ENCODE measurements at places on chromosomes 11 and 22. TPM values are rescaled to one million over a fixed set of nuclear protein-coding genes. Genes with fewer than 3 reads are reported as not detected.

DNA sequence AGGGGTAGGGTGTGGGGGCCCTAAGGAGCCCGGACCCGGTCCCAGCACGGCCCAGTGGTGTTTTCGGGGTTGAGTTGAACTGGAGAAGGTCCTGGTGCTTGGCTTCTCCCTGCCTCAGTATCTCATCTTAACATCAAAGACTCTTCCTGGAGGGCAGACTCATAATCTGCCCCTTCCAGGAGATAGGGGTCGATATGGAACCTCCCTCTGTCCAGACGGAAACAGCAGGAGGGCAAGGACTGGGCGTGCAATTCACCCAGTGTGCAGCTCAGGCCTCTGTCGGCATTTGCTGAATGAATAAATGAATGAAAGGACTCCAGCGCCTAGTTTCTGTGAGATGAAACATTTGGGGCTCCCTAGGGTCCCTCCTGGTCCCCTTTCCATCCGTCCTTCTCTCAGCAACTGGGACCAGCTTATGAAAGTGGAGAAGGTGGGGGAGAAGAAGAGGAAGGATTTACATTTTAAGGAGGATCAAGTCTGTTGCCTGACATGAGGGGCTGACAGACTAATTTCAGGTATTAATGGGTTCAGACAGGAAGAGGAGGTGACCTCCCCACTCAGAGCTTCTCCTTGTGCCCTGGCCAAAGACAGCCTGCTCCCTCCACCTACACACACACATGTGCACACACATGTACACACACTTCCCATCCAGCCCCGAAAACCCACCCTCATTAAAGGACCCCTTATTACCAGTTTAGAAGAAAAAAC is 1.1 kb upstream of the SHISA8 start:
- no peaks in the 10 kb centered on the region for H3K36me3 ChIP-seq
- peaks cover 51% of the 10 kb centered on the region for H3K27me3 ChIP-seq
- peaks cover 30% of the 10 kb centered on the region for H3K4me1 ChIP-seq
- H3K27ac ChIP-seq, result no peak overlapping the region
- no peak overlapping the region for H3K4me3 ChIP-seq

- H3K4me3 ChIP-seq, result no peak overlapping the region
- peaks cover 4% of the 10 kb centered on the region for H3K36me3 ChIP-seq
- peaks cover 17% of the 10 kb centered on the region for H3K4me1 ChIP-seq
- no peak for DNase-seq
- H3K27me3 ChIP-seq, result no peaks in the 10 kb centered on the region
Measured at GRCh38 chr11:46696212-46696558, 4.2 kb downstream of the ARHGAP1 start.

DNA sequence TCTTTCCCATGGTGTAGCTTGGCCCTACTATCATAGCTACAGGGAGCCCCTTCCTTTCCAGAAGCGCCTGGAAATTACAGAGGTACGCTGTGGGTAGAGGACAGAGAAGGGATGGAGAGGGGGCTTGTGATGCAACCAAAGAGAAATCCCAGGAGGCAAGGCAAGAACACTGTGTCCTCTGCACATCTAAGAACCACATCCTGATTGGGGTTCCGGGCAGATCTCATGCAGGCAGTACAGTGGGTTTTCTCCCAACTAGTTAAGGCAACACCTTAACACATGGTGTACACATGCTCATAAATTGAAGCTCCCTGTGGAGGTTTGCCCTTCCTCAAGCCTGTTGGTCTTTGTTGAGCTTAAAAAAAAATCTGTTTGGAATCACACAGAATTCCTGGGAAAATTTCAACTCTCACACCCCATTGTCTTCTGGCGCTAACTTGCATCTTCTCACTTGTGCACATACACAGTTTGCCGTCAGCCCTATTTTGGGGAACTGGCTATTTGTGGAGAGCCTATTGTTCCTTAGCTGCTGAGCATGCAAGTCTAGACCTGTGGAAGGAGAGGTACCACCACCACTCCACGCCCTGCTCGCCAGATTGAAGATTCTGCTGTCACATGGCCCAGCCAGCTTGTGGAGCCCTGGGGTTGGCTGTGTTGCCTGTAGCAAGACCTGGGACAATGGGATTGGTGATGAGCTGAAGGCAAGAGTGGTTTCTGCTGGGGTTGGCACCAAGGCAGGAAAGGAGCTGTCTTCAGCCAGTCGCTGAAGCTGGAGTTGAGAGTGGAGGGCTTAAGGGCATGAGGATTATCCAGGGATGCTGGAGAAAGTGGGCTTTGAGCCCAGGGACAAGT is 52.4 kb downstream of the ALX4 start:
- no peak for DNase-seq
- H3K27ac ChIP-seq, result no peak overlapping the region
- H3K27me3 ChIP-seq, result no peaks in the 10 kb centered on the region
- H3K4me1 ChIP-seq, result peaks cover 4% of the 10 kb centered on the region
- H3K36me3 ChIP-seq, result peaks cover 4% of the 10 kb centered on the region
- H3K4me3 ChIP-seq, result no peak overlapping the region

DNA sequence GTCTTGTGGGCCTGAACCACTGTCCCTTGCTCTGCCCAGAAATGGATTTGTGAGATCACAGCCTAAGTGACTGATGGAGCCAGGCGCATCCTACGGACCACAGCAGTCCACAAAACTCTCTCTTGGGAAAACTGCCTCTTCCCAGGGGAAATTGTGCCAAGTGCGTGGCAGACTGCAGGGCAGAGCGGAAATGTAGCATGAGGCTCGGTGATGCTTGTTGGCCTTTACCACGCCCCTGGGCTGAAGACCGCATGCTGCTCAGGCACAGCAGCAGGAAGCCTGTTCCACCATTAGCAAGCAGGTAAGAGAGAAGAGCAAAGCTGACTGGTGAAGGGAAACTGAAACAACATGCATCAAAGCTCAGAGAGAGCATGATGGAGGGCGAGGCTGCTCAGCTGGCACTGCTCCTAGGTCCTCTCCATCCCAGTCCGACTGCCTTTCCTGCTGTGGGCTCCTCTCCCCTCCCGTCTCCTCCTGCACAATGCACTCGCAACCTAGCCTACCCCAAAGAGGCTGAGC is 26.5 kb upstream of the SCARF2 start:
- peaks cover 45% of the 10 kb centered on the region for H3K4me1 ChIP-seq
- H3K27me3 ChIP-seq, result no peaks in the 10 kb centered on the region
- peak; percentile 62 for DNase-seq
- peak overlapping the region; percentile 96 for H3K27ac ChIP-seq

GRCh38 chr22:44372611-44373010 is 59.9 kb upstream of the SHISAL1 start:
- no peaks in the 10 kb centered on the region for H3K4me1 ChIP-seq
- peaks cover 4% of the 10 kb centered on the region for H3K36me3 ChIP-seq
- H3K27me3 ChIP-seq, result peaks cover 14% of the 10 kb centered on the region
- no peak overlapping the region for H3K27ac ChIP-seq
- no peak for DNase-seq

GRCh38 chr11:96242191-96242847 is 100.7 kb downstream of the MAML2 start:
- H3K27ac ChIP-seq, result peak overlapping the region; percentile 79
- peaks cover 45% of the 10 kb centered on the region for H3K4me1 ChIP-seq
- H3K27me3 ChIP-seq, result no peaks in the 10 kb centered on the region
- peaks cover 2% of the 10 kb centered on the region for H3K36me3 ChIP-seq
- DNase-seq, result no peak
- peak overlapping the region; percentile 81 for H3K4me3 ChIP-seq

DNA sequence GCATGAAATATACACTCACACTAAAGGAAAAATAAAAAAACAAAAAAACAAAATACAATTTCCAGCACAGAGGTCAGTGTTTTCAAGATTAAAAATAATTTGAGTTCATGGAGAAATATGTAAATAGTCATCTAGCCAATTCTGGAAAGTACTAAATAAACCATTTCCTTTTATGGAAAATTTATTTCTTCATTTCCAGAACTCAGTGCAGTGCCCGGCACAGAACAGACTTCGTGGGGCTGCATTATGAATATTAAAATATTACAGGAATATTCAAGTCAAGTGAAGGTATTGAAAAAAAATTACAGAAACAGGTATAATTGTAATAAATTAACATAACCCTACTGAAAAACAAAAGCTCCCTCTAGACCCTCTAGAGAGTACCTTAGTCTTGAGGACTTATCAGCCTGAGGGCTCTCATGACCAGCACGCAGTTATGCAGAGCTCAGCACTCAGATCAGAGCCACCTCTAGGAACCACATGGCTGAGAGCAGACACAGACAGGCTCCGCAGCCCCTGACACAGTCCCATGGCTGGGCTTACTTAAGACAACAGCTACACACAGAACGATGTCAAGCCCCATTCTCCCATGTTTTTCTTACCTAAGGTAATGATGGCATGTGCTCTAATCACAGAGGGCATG is 45.6 kb downstream of the NCAPD3 start:
- H3K27ac ChIP-seq, result no peak overlapping the region
- no peak for DNase-seq
- no peaks in the 10 kb centered on the region for H3K27me3 ChIP-seq
- no peaks in the 10 kb centered on the region for H3K4me1 ChIP-seq
- peaks cover 11% of the 10 kb centered on the region for H3K36me3 ChIP-seq
- H3K4me3 ChIP-seq, result no peak overlapping the region

GRCh38 chr11:70324376-70325115 is 54.1 kb downstream of the PPFIA1 start:
- no peak overlapping the region for H3K4me3 ChIP-seq
- H3K4me1 ChIP-seq, result no peaks in the 10 kb centered on the region
- no peak for DNase-seq
- H3K27ac ChIP-seq, result no peak overlapping the region
- H3K36me3 ChIP-seq, result peaks cover 21% of the 10 kb centered on the region

GRCh38 chr22:44192098-44192815 is 11.5 kb downstream of the PARVG start:
- no peak overlapping the region for H3K27ac ChIP-seq
- no peaks in the 10 kb centered on the region for H3K27me3 ChIP-seq
- peaks cover 36% of the 10 kb centered on the region for H3K4me1 ChIP-seq
- H3K36me3 ChIP-seq, result peaks cover 32% of the 10 kb centered on the region
- peak; percentile 39 for DNase-seq
- H3K4me3 ChIP-seq, result no peak overlapping the region

DNA sequence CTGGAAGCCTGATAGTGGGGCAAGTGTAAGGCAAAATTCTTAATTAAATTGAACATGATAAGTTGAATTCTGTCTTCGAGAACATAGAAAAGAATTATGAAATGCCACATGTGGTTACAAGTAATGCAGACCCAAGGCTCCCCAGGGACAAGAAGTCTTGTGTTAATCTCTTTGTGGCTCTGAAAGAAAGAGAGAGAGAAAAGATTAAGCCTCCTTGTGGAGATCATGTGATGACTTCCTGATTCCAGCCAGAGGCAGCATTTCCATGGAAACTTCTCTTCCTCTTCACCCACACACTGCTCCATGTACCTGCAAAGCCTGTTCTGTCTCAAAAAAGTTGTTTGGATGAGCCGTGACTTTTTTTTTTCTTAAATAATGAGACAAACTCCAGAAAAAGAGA is 1.9 kb upstream of the TYR start:
- H3K27me3 ChIP-seq, result no peaks in the 10 kb centered on the region
- no peak overlapping the region for H3K4me3 ChIP-seq
- H3K4me1 ChIP-seq, result no peaks in the 10 kb centered on the region

- no peak for DNase-seq
- no peak overlapping the region for H3K4me3 ChIP-seq
- H3K4me1 ChIP-seq, result peaks cover 34% of the 10 kb centered on the region
Measured at GRCh38 chr11:95780544-95780943, 9.0 kb downstream of the FAM76B start.

GRCh38 chr11:133705873-133706272 is 139.4 kb downstream of the SPATA19 start:
- no peak overlapping the region for H3K4me3 ChIP-seq
- no peak overlapping the region for H3K27ac ChIP-seq
- DNase-seq, result no peak
- H3K36me3 ChIP-seq, result no peaks in the 10 kb centered on the region
- no peaks in the 10 kb centered on the region for H3K27me3 ChIP-seq

DNA sequence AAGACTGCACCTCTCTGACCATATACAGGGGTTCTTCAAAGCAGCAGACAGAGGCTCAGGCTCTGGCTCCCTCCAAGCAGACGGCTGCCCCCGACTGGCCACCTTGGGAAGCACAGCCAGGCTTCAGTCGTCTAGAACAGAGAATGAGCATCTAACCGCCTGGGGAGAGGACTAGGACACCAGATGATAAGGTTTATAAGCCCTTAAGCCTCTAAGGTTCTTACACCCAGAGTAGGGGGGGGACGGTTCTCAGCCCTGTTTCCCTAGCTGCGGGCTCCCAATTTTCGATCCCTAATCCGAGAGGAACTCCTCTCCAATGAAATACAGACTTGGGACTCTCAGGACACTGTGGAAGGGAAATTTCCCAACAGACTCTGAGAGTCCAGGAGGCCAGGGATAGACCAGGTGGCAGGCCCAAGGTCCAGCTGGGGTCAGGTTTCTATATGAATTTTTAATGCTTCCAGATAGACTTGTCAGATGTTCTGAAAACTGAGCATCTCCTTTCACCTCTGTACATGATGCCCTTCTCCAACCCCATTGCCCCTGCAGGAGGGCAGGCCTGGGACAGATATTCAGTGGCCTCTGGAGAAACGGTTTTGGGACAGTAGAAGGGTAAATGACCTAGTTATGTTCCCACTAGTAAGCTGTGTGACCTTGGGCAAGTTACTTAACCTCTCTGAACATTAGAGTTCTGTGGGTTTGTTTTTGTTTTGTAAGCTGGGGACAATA is 20.2 kb downstream of the RTN4RL2 start:
- peak; percentile 76 for DNase-seq
- H3K4me3 ChIP-seq, result no peak overlapping the region
- peaks cover 23% of the 10 kb centered on the region for H3K4me1 ChIP-seq
- peaks cover 12% of the 10 kb centered on the region for H3K27me3 ChIP-seq
- peaks cover 11% of the 10 kb centered on the region for H3K36me3 ChIP-seq
- no peak overlapping the region for H3K27ac ChIP-seq

- no peak overlapping the region for H3K4me3 ChIP-seq
- H3K27me3 ChIP-seq, result peaks cover 2% of the 10 kb centered on the region
- H3K4me1 ChIP-seq, result no peaks in the 10 kb centered on the region
- no peak overlapping the region for H3K27ac ChIP-seq
- DNase-seq, result no peak
- no peaks in the 10 kb centered on the region for H3K36me3 ChIP-seq
Measured at GRCh38 chr11:5339771-5340322, 3.5 kb downstream of the OR51B5 start.

GRCh38 chr11:122210367-122210997 is 94.5 kb upstream of the BLID start:
- H3K27me3 ChIP-seq, result peaks cover 15% of the 10 kb centered on the region
- H3K4me3 ChIP-seq, result no peak overlapping the region
- DNase-seq, result no peak
- H3K4me1 ChIP-seq, result peaks cover under 1% of the 10 kb centered on the region

- H3K4me3 ChIP-seq, result peak overlapping the region; percentile 46
- H3K27ac ChIP-seq, result peak overlapping the region; percentile 93
- H3K36me3 ChIP-seq, result peaks cover 19% of the 10 kb centered on the region
- no peaks in the 10 kb centered on the region for H3K27me3 ChIP-seq
Measured at GRCh38 chr11:45079943-45080719, 66.3 kb upstream of the PRDM11 start.

The TRIM29 gene
- not detected for total RNA-seq

The FOLR1 gene
- total RNA-seq, result not detected

The CYB5R2 gene
- total RNA-seq, result 18.8 TPM

The BIRC3 gene
- total RNA-seq, result 79.9 TPM

The CHEK1 gene
- 163 TPM for total RNA-seq

The OTOG gene
- not detected for total RNA-seq

The CCDC157 gene
- total RNA-seq, result 2.5 TPM

The CD3E gene
- total RNA-seq, result 364 TPM

The PKP3 gene
- not detected for total RNA-seq

The PELI3 gene
- 6.4 TPM for total RNA-seq

The CASTOR1 gene
- total RNA-seq, result 2.8 TPM

The TCN1 gene
- not detected for total RNA-seq

Data from activated naive CD8-positive, alpha-beta T cell treated with anti-CD3 and anti-CD28 coated beads for 36 hours (primary cell).